ENCODE measurements at places on chromosomes 1 and 21.

- DNase-seq = no peak
Observed at GRCh38 chr21:45409466-45410150, 4.6 kb downstream of the COL18A1 start.

DNA sequence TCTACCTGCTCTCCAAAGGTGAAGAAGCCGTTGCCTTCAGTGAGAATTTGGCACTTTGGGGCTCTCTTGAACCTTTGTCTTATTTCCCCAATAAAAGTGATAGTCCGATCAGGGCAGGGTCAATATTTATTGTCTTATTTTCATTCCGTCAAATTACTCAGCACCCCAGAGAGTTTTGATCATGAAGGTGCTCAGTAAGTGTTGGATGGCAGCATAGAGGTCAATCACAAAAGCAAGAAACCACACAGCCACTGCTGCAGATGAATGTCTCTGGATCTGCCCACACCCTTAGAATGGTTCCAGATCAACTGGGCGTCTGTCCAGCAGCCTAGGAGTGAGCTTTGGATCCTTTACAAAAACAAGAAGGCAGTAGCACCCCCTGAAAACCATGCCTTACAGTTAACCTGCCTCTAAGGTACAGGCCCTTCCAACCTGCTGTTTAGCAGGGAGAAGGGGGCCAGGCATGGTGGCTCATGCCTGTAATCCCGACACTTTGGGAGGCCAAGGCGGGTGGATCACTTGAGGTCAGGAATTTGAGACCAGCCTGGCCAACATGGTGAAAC, 97.3 kb downstream of the PSMG1 start:
- DNase-seq = no peak

DNA sequence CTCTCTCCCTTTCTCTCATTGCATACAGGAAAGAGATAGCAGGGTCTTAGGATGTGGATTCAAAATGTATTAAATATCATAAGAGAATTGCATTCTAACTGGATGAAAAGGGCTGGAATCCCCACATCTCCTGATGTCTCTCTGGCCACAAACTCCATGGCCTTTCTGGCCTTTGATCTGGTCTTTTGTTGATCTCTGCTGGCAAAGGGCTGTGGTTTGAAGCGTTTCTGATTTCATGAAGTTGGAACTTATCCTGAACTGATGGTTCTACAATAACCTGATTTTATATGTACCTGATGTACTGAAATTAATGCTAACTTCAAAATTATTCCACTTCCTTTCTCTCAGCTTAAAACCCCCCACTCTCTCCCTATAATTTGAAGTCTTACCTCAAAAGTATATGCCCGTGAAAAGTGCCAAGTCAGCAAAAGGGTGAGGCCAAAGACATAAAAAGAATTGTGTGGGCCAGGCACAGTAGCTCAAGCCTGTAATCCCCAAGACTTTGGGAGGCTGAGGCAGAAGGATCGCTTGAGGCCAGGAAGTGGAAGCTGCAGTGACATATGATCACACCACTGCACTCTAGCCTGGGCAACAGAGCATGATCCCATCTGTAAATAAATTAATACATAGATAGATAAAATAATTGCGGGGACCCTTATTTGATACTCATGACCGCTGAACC, 6.4 kb upstream of the KIF14 start:
- DNase-seq = no peak

GRCh38 chr1:41683681-41684500, 199.4 kb upstream of the EDN2 start:
- DNase-seq = no peak

- no peak for DNase-seq
Observed at GRCh38 chr1:191641420-191642260, 516.6 kb upstream of the RGS18 start.

DNA sequence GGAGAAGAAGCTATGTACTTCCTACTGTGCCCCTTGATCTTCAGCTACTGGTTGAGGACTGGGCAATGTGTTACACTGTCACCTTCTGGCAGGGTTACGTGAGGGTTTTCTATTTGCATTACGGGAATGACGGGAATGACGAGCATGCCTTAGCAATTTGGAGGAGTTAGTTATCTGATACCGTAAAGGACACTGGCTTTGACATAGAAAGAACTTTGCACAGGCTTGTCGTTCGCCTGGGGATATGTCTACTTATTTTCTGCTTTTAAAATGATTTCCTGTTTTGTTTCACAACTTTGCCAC, 19.8 kb upstream of the ACBD6 start:
- no peak for DNase-seq

Data from NCI-H2029 treated with DMSO at 0.1 percent for 48 hours (cell line).